Stimulated activated CD4-positive, alpha-beta T cell treated with anti-CD3 and anti-CD28 coated beads, Interleukin-1b, Interleukin-23, amount 100 ng/mL, for 1 hour (primary cell): ENCODE measurements at places on chromosomes 4 and X.

GRCh38 chrX:47645530-47645929 lies 4.8 kb downstream of the ELK1 start:
- no peak for DNase-seq

DNA sequence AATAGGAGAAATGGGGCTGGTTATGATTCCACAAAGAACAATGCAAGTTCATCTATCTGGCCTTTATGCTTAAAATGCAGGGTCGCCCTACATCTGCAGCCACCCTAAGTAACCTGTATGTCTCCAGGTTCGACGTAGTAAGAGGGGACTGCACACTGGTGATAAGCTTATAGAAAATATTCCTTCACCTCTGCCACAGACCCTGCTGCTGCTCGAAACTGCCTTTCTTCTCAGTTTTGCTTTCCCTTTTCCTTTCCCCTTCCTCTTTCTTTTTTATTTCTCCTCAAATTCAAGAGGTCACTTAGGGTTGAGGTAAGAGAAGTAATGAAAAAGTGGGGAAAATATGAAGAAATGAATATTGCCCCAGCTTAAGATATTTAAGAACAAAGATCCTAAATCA lies 123.5 kb downstream of the DCHS2 start:
- DNase-seq, result no peak

- no peak for DNase-seq
These were observed 528 bp upstream of the SNCA start for GRCh38 chr4:89837385-89837992.

- no peak for DNase-seq
These were observed 50.1 kb downstream of the RASGEF1B start for GRCh38 chr4:81421346-81422218.

- DNase-seq, result no peak
These were observed 38.5 kb upstream of the KLF3 start for GRCh38 chr4:38625508-38625907.

DNA sequence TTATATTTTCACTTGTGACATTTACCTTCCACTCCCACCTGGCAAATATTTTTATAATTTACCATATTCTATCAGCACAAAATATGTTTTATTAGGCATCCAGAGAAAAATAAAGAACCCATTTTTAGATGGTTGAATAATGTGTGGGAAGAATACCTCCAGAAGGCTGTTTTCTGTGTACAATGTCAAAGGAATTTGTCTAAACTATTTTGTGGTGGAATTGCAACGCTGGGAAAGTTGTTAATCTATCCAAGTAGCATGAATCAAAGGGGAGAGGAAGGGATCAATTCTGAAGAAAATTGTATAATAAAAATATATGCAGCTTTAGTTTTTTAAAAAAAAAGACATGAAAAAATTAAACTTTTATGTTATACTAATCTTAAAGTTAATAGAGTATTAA lies 706.5 kb downstream of the FSTL5 start:
- DNase-seq, result no peak

GRCh38 chr4:186228514-186228894 lies 1.2 kb downstream of the KLKB1 start:
- DNase-seq, result no peak

DNA sequence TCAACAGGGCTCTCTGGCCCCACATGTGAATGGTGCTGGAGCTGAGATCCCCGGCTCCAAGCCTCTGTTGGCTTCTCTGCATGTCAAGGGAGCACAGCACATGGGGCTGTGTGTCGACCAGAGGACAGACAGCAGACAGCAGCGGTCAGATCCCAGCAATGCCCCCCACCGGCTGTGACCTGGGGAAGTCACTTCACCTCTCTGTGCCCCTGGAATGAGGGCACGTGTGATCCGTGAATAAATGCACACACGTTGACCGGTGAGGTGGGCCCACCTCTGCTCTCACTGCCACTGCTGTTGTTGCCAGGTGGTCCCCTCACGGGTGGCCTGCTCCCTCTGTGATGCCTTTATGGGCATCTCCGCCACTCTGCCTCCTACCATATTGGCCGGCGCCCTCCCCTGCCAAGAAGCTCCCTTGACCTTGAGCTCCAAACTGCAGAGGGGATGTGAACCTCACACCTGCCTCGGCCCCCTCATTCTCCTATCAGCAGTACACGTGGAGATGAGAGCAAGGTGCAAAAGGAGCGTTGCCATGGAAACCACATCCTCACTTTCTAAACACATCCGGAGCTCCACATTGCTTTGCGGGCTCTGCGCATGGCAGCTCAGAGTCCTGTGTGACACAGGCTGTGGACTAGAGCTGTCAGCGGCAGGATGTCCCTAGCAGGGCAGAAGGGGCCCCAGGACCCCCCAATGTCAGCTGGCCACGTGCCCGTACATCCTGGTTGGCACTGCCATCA lies 75.4 kb downstream of the ABLIM2 start:
- no peak for DNase-seq

DNA sequence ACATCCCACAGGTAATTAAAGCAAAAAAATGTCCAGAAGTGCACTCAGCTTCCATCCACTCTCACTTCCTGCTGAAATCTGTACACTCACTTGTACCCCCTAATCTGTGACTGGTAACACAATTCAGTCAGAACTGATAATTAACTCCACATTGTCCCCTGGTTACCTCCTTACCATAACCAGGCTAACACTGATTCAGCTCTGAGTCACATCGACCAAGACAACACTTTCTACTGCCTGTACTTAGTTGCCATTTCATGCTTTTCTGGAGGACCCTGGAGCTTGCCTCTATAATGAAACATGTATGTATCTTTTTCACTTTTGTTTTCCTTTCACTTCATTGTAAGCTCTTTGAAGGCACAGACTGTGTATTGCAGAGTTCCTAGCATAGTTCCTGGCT lies 130.9 kb upstream of the GABRG1 start:
- no peak for DNase-seq

- DNase-seq, result no peak
These were observed 23.6 kb downstream of the MGST2 start for GRCh38 chr4:139689093-139689722.

DNA sequence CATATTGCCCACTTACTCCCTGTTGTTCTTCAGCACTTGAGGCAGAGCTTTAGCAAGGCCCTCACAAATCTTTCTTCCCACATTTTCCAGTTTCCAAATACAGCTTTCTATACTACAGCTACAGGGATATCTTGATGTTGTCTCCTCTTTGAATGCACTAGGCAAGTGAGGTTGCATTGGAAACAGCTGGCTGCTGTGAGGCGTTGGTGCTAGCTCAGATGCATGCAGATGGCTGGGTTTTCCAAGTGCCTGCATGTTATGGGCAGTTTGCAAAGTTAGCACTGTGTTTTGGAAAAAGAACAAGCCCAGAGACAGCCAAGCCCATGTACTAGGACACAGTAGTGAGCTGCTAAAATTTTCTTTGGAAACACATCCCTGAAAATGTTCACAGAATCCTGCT lies 315.1 kb upstream of the RASGEF1B start:
- DNase-seq, result no peak

- no peak for DNase-seq
These were observed 212 bp downstream of the CLCN4 start for GRCh38 chrX:10157032-10157341.

- no peak for DNase-seq
These were observed 67.7 kb downstream of the INPP4B start for GRCh38 chr4:142778430-142778829.

GRCh38 chrX:63993936-63994335 lies 208.9 kb upstream of the ARHGEF9 start:
- DNase-seq, result no peak

- no peak for DNase-seq
These were observed 84.6 kb downstream of the PDS5A start for GRCh38 chr4:39892988-39893692.

DNA sequence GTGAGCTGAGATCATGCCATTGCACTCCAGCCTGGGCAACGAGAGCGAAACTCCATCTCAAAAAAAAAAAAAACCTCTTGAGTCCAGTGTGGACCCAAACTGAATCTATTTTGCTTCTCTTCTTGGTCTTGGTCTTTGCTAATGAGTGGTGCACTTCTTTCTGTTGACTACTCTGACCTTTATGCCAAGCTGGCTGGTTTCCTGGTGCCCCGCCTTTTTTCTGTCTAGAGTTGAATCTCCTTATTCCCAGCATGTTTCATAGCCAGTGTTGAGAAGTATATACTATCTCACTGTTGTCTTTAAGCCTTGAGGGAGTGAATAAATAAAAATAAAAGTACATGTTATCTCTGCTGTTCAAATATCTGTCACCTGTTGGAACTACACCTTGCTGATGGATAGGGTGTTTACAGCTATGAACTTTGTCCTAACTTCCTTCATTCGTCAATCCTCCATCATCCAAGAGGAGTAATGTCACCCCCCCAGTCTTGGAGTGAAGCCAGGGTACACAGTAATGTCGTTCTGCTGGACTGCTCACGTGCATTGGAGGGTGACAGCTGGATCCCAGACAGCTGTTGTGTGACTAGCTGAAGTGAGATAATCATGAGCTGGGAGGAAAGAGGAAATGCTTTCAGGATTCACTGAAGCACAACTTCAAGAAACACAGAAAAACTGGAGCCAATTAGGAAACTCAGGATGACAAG lies 99.3 kb upstream of the PRKG2 start:
- no peak for DNase-seq

DNA sequence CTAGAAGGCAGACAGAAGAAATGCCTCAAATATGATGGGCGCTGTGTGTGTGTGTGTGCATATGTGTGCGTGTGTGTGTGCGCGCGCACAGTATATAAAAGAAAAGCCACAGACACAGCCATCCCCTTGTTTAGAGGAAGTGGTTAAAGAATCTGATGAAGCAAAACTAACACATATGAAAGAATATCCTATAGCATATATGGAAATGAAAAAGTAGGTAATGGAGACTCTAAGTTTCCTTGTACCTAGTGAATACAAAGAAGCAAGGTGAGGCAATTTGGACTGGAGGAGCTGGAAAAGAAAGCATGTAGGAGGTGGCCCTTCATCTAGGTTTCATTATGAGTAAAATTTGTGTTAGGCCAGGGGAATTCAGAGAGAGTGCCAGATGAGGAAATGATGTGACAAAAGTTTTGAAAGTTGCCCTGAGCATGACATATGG lies 58.6 kb upstream of the MCF2 start:
- no peak for DNase-seq

DNA sequence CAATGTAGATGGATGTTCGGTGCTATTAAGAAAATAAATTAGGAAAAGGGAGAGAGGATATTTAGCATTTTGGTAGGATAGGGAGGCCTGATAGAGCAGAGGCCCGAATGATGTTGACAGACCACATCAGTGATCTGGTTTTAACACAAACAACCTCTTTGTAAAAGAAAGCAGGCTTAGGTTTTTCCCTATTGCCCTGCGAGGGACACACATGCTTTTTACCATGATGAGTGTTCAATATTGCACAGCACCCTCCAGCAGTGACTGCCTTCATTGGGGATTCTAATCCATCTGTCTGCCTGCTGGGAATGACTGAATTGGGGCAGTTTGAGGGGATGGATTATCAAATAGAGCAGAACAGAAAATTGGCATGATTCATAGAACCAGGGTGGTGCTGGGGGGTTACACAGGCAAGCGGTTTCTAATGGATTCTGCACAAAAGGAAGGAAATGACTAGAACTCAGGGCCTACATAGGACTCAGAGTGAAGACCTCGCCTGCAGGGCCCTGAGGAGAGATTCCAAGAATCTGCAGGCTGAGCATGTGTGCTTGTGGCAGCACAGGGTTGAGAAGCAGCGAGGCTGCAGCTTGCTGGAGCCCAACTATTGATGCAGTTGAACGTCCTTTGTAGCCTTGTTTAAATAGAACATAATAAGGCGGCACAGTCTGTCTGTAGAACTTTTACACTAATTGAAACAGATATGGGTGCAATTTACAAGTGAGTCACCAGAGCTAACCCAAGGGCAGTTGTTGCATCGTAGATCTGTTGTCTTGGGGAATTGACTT lies 58.0 kb downstream of the RHOH start:
- no peak for DNase-seq

DNA sequence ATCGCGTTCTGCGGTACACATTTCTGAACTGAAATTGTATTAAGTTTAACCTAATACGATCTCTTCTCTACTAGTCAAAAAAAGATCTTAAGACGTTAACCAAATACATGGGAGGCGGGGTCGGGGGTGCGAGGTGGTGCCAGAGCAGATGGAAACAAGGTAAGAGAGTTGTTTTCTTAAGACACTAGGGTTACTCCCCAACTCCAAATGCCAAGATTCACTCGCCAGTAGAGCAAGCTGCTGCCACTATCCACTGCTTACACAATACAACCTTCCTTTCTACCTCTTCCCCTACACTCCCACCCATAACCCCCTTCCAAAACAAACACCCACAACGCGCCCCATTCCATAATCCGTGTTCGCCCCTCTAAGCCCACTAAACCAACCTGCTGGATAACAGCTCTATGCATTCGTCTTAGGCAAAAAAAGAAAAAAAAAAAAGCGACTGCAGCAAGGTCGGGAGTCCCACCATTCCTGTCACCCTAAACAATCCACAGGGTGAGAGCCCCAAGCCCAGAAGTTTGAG lies 1.3 kb downstream of the LCORL start:
- no peak for DNase-seq

DNA sequence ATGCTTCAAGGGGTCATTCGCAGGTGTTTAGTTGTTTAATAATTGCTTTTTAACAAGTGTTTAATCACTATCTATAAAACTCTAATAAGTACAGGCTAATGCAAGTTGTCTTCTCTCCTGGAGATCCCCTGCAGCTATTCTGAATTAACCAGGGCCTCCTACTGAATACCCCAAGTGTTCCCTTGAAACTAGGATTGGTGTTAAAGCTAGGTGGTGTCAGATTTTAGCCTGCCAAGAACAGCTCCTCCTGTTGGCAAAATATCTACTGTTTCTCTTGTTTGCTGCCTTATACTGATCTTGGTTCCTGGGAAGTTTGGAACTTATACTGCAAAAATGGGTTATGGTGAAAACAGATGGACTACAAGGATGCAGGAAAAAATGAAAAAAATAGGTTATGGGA lies 26.1 kb upstream of the TMEM154 start:
- no peak for DNase-seq

- no peak for DNase-seq
These were observed 518.0 kb downstream of the RPA4 start for GRCh38 chrX:97401586-97402136.

- DNase-seq, result no peak
These were observed 108.8 kb downstream of the CPZ start for GRCh38 chr4:8701126-8702019.

- no peak for DNase-seq
These were observed 2.4 kb upstream of the PCDH10 start for GRCh38 chr4:133146574-133147241.

DNA sequence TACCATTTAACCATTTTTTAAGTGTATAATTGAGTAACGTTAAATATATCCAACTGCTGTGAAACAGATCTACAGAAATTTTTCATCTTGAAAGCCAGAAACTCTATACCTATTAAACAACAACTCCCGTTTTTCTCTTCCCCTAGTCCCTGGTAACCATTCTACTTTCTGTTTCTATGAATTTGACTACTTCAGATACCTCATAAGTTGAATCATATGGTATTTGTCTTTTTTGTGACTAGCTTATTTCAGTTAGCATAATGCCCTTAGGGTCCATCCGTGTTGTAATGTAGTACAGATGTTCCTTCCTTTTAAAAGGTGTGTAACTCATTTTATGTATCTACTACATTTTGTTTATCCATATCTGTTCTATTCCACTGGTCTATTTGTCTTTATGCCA lies 48.7 kb downstream of the STAG2 start:
- DNase-seq, result no peak
